ENCODE measurements at places on chromosomes 1 and 21. TPM values are rescaled to one million over a fixed set of nuclear protein-coding genes. Genes with fewer than 3 reads are reported as not detected.
A peak's percentile ranks its signal among the peaks of the same experiment; 100 is the strongest.

GRCh38 chr1:75985827-75986226, 53.6 kb upstream of the ASB17 start:
- DNase-seq = no peak

The KIAA0040 gene
- 21.8 TPM for total RNA-seq

- peak; percentile 3 for DNase-seq
These were observed 1065.6 kb upstream of the TMPRSS15 start for GRCh38 chr21:19468991-19469715.

The TRPM2 gene
- 2.2 TPM for total RNA-seq

The ZYG11A gene
- total RNA-seq = 0.62 TPM

GRCh38 chr1:224989615-224990014, 60.1 kb downstream of the DNAH14 start:
- no peak for DNase-seq

The ERICH3 gene
- not detected for total RNA-seq

- no peak for DNase-seq
These were observed 144.1 kb downstream of the PLXNA2 start for GRCh38 chr1:208100106-208100505.

- no peak for DNase-seq
These were observed 3.5 kb upstream of the UTS2 start for GRCh38 chr1:7856345-7856744.

DNA sequence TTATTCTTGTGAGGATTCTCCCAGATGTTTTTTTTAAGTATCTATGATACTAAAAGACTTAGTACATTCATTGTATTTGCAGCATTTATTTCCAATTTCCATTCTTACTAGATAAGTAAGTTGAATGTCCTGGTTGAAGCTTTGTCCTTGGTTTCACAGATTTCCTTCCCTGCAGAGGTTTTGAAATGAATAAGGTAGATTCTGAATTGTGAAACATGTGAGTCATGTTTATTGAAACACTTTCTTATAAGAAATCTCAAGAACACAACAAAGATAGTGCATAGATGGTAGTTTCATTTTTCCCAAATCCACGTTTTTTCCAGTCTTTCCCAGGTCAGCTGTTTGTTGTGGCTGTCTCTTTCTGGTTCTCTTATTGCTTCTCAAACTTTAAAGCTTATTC, 24.8 kb downstream of the GABPA start:
- DNase-seq = no peak

DNA sequence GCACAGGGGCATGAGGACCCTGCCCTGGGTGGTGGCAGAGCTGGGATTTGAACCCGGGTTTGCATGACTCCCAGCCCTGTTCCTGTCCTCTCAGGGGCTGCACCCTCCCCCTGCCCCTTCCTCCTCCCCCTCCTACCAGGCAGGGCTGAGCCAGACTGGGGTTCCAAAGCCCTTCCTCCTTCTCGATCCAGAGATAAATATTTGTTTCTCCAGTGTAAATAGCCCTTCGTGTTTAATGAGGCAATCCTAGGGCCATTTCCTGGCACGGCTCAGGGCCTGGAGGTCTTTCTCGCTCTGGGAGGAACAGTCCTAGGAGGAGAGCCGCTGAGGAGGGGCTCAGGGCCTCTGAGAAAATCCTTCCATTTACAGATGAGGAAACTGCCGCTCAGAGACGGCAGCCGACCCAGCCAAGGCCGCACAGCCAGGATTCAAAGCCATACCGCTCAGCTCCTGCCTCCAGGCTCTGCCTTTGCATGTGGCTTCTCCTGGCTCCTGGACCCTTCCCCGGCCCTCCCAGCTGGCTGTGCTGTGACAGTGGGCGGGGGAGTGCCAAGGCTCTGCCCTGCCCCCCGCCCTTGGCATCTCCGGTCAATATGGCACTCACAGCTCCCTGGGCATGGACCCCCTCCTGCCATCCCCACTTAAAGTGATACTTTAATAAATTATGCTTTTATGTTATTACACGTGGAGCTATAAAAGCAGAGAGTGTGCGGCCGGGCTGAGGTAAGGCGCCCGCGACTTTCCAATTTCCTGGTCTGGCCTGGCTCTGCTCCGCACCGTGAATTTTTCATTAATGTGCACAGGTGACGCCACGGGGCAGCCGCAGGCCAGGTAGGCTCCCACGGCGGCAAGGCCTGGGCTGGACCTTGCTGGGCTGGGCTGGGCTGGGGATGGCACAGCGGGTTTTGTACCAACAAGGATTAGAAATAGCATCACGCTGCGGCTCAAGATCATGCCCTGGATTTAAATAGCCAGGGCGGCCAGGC, 114.7 kb upstream of the WNT4 start:
- no peak for DNase-seq

DNA sequence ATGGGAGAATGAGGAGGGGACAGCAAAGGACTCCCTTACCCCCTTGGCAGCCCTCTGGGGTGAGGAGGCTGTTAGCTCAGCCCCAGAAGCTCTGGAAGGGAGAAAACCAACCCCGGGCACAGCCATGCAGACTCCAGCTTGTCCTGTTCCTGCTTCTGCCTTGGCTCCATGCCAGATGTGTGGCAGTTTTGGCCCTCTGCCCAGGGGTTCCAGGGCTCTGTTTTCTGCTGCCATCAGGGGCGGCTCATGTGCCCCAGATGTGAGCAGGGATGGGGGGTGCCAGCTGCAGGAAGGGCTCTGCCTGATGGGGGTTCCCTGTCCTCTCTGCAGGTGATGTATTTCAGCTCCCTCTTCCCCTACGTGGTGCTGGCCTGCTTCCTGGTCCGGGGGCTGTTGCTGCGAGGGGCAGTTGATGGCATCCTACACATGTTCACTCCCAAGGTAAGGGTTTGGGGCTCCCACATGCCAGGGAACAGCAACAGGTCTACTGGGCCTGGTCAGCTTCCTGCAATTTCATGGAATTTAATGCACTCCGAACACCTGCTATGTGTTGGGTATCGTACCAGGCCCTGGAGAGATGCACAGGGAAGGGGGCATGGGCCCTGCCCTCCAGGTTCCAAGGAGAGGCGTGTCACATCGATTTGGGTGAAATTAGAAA, 26.1 kb downstream of the SLC6A17 start:
- peak; percentile 87 for DNase-seq

The SERPINC1 gene
- total RNA-seq = not detected

DNA sequence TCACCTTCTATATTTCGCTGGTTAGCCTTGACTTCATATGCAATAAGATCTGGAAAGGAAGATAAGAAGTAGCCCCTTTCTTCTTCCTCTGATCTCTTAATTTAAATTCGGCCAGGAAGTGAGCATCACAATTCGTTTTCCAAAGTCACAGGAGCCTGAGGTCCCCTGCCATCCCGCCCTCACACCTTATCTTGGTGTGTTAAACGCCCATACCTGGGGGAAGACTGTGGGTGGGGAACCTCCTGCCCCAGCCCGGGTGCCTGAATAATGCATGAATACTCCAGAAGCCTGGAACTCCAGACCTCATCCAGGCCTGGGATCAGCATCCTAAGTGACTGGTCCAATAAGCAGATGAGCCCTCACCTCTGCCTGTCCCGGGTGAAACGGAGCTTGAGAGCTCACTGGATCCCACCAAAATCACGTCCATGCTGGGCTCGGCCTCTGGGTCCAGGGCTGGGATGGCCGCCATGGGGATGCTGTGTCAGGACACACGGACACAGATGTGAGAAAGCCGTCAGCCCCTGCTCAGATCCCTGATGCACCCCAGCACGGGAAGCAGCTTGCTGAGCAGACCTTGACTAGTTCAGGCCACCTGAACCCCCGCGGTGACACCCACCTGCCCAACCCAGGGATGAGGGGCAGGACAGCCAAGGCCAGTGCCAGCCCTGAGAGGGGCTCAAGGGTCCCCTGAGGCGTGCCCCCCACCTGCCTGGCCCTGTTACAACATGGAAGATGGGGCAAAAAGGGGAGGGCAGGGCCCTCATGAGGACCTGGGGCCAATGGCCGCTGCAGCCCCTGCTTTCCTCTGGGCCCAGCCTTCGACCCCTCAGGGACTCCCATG, 686 bp downstream of the DNMT3L start:
- no peak for DNase-seq

- no peak for DNase-seq
These were observed 1317.0 kb downstream of the MRPL39 start for GRCh38 chr21:24290151-24290833.

DNA sequence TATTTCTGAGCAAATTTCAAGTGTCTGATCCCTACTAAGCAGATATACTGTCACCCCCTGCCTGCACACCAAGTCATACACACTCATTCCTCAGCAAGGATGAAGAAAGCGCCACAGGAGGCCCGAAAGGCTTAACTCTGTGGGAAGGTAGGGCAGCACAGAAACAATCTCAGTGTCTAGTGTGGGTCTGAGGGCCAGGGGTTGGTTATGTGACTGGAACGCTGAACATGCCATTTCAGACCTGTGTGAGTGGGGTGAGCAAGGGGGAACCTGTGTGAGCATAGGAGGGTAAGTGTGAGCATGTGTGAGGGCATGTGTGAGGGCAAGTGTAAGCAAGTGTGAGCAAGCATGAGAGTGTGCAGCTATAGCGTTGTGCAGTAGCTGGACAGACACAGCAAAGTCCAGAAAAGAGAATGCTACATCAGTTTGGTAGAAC, 6.2 kb downstream of the ITPKB start:
- no peak for DNase-seq

GRCh38 chr1:156436141-156437036, 64.2 kb downstream of the MEF2D start:
- no peak for DNase-seq

All from tongue (tissue), 3 donors.